ENCODE measurements at places on chromosomes 16 and 17.
A peak's percentile ranks its signal among the peaks of the same experiment; 100 is the strongest.

DNA sequence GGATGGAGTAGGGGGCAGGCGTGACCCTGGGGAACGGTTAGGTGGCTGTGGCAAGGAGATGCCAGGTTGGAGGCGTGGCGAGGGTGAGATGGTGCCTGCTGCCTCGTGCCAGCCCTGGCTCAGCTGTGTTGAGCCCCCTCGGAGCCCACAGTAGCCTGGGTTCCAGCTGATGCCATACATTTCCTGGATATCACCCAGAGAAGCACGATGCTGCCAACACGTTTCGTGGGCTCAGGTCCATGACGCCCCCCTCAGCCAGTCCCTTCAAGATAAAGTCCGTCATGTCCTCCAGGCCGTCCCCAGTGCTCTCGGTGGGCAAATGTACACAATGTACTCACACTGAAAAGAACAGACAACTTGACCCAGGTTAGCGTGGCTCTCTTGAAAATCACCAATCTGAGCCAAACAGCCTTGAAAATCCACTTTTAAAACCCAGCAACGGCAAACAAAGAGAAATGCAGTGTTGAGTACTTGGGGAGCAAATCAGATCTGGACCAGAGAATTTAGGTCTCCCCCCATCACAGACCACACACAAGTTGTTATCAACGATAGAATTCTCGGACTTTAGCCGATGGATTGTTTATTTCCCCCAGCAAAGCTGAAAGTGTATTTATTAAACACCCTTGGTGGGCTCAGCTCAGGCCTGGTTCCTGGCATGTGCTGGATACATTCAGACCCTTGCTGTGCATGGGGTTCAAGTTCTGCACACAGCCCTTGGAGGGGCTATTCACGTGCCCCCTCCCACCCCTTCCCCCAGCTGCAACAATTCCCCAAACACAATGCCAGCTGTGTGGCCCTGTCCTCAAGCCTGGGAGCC is 102.8 kb upstream of the PLCG2 start:
- DNase-seq: no peak

- no peak for DNase-seq
Observed at GRCh38 chr16:22641131-22641628, 130.5 kb downstream of the NPIPB5 start.

GRCh38 chr17:42679492-42680330 is 1.9 kb downstream of the CCR10 start:
- DNase-seq: no peak

DNA sequence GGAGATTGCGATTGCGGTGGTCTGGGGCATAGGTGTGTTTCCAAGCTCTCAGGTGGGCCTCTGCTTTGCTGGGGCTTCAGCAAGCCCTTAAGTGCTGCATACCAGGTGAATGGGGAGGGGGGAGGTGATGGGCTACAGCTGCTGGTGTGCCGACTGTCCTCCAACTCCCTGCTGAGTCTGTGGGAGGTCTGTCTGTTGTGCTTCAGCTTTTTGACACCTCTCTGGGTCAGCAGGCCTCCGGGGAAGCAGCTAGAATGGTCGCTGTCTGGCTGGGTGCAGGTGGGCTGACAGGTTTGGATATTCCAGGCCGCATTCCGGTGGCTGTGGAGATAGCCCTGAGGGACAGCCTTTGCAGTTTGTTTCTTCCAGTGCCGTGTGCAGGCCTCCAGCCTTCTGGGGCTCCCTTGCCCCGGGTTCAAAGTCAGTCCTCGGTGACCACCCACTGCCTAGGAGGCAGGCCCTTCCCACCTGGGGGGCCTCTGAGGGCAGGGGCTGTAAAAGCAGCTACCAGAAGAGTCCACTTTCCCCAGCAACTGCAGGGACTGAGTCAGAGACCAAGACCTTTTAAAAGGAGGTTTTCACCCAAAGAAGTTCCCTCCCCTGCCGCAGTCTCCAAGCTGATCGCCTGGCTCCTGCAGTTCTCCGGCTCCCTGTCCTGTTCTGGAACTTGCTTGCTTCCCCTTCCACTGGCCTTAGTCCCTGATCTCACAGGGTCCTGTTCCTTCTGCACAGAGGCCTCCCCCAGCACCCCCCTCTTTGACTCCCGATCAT is 2.0 kb upstream of the TTYH2 start:
- DNase-seq: no peak

DNA sequence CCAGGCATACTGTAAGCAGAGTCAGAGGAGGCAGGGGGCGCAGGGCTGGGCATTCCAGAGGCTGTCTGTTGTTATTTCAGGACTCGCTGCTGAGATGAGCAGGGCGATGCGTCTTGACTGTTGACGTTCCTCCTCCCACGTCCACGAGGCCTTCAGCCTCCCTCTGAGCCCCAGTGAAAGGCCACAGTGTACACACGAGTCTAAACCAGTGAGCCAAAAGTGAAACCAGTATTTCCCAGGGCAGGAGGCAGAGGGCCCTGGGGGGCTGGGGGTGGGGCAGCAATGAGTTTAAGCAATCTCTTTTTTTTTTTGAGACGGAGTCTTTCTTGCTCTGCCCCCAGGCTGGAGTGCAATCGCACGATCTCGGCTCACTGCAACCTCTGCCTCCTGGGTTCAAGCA is 21.5 kb downstream of the SMTNL2 start:
- no peak for DNase-seq

GRCh38 chr17:2634361-2634960 is 41.0 kb downstream of the PAFAH1B1 start:
- DNase-seq: no peak

- DNase-seq: no peak
Observed at GRCh38 chr17:77505181-77505639, 364.4 kb downstream of the SEC14L1 start.

DNA sequence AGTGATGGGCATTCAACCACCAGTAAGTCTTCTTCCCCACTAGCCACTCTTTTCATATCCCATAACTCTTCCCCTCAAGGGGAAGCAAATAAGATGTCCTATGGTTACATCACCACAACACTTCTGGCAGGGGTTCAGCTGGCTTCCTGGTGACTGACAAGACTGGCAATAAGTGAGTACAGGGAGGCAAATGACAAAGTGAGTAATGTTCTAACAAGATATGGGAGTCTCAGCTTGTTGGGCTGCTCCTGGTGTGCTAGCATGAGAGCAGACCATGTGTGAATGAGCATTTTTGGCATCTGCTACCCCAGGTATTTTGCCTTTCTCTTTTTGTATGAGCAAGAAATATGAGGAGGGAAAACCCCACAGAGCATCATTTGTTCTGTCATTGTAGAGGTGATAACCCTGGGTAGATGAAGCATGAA is 9.9 kb downstream of the TMIGD1 start:
- DNase-seq: no peak

GRCh38 chr17:6753006-6753445 is 2.8 kb upstream of the XAF1 start:
- DNase-seq: peak; percentile 71

DNA sequence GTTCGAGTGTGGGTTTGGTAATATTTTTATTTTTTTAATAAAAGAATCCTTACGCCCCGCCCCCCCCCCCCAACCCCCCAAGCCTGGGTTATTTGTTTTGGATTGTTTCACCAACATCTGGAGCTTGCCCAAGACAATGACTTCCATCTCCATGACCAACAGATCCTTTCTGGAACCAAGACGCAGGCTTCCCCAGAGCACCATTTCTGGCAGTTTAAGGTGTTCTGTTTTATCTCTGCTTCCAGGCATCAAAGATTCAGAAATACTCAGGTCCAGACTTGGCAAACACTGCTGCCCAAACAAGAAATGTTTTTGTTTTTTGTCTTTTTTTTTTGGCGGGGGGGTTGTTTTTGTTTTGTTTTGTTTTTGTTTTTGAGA is 56.1 kb downstream of the PLXDC1 start:
- DNase-seq: no peak
